ENCODE measurements at places on chromosomes 13 and 19. TPM values are rescaled to one million over a fixed set of nuclear protein-coding genes. Genes with fewer than 3 reads are reported as not detected.

FRY gene
- 28.3 TPM for total RNA-seq

NCR1 gene
- total RNA-seq = not detected

CACNG8 gene
- 0.76 TPM for total RNA-seq

ZNF223 gene
- total RNA-seq = 5.1 TPM

PLVAP gene
- 0.20 TPM for total RNA-seq
